ENCODE measurements at places on chromosomes 2 and 18.

- no peak for DNase-seq
Measured at GRCh38 chr2:12675352-12675795, 41.4 kb upstream of the TRIB2 start.

DNA sequence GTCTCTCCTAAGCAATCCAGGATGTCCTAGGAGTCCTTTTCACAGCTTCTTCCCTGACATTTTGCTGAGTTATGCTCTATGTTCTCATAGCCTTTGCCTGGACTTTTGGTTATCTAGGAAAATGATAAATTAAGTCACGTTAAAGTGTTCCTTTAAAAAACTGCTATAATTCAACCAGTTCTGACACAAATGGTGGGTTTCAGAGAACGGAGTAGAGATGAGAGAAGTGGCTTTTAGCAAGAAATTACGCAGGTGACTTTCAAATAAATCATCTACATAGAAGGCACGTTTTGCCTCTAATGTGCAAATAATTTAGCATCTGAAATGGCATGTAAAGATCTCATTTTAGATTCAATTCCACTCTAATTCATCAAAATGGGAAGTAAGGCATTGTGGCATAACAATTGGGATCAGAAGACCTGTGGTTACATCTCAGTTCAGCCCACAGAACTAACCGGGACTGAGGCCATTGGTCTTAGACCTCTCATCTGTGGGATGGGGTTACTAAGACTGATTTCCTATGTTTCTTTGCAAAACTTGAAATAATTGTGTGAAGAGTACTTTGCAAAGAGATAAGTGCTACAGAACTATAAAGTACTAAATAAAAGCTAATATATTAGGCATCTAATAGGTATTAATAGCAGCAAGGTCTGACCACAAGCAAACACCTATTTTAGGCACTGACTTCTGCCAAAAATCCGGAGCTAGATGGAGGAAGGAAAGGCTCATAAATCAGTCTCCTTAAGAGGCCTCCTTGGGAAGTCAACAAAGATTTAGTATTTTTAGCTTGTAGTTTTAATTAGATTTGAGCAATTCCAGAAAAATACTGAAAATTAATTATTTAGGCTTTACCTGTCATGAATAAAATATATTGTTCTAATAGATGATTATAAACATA lies 211.4 kb downstream of the PIEZO2 start:
- no peak for DNase-seq

DNA sequence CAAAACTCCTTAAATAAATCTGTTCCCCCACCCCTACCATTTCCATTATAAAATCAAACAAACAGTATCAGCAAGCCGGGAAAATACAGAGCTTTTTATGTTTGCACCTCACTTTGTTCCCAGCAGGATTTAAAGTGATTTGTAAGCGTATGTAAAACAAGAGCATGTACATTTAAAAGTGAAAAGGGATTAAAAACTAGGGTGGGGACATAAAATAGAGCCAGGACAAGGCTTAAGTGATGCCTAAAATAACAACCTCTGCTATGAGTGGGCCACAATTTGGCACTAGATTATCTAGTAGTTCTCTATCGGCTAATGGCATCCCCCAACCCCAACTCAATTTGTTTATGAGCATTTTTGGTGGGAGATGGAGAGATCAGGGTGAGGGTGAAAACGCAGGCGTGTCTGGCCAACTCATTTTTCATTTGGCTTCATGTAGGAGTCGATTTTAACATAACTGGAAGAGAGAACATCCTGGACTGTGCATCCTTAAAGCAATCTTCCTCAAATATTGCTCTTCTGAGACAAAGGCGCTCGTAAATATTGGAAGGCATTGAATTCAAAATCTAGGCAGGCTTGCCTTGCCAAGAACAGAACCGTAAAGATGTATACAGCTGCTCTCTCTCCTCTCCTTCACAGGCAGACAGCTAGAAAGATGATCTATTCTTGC lies 34.5 kb upstream of the TSPYL6 start:
- DNase-seq, result no peak

DNA sequence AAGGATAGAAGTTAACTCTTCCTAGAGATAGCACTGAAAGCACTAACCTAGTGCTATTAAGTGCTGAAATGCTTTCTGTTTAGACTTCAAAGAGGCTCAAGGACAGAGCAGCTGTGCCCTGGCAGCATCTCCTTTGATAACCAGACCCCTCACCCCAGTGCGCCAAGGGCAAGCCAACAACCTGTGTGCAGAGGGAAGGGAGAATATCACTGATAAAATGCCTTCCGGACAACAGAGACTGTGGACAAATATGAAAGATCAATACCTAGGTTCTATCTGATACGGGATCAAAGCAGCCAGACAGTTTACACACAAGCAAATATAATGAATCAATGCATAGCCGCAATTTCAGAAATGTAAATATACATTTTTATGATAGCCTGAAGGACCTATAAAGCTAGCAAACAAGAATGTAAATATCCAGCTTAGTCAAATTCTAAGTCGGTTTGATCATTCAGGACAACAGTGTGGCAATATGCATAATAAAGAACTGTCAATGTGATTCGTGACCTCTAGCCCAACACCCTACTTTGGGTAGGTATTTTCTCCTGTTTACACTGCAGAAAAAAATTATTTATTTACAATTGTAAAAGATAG lies 91.8 kb upstream of the RFX8 start:
- no peak for DNase-seq

DNA sequence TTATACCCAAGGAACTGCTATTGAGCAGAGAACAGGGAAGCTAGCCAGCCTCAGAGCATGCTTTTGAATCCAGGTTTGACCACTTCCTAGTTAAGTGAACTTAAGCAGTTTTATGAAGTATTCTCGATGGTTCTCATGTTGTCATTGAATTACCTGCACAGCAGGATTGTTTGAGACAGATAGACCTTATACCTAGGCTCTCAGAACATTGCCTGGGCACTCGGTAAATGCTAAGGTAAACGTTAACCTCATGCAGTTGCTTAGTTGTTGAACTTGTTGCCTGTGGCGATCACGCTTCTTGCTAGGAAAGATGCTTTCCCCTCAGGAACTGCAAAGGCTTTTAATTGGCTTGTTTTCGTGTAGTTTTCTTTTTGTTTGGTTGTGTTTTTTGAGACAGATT lies 34.0 kb upstream of the CHMP1B start:
- no peak for DNase-seq

GRCh38 chr2:168087401-168087800 lies 160.0 kb downstream of the STK39 start:
- DNase-seq, result no peak

DNA sequence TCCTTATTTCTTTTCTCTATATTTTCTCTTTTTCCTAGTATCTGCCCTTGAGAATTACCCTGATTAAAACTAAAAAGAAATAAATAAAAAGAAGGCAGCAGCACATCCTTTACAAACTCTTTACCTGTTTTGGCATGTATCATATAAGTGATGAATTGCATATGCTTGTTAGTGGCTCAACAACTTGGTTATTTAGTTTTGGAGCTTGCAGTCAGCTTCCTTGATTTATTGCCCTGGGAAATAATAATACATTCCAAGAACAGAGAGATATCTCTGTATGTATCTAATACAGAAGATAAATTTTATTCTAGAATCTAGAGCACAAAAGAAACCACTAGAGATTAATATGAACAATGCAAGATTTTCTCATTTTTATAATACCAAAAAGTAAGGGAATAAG lies 139.8 kb upstream of the ZC3H15 start:
- no peak for DNase-seq
